Activated naive CD4-positive, alpha-beta T cell treated with anti-CD3 and anti-CD28 coated beads, Interleukin-2, amount 50 U/mL, for 16 hours (primary cell): ENCODE measurements at places on chromosomes 6 and 20.

- no peak for DNase-seq
Observed at GRCh38 chr6:22888163-22888752, 318.9 kb downstream of the HDGFL1 start.

- DNase-seq: no peak
Observed at GRCh38 chr20:19658137-19658536, 99.9 kb upstream of the RIN2 start.

GRCh38 chr6:13261464-13261994, 66.8 kb downstream of the TBC1D7 start:
- DNase-seq: no peak

DNA sequence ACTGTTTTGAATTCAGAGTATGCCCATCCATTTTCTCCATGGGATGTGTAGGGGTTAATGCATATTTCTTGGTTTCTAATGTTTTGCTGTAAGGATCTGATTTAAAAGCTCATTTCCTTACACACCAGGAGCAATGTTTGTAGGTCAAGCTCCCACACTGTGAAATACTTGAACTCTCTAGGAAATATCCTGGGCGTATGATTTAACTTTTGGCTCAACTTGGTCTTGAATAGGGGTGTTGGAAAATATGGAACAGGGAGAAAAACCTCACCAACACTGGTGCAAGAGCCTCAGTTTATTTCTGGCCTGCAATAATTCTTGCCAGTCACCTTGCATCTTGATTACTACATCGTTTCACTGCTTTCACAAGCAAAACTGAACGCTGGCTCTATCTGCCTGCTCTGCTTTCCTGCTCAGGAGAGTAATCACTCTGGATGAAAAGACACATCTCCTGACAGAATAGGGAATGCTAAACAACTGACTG, 25.1 kb upstream of the RFPL4B start:
- no peak for DNase-seq

GRCh38 chr6:80020381-80021120, 16.1 kb downstream of the TTK start:
- no peak for DNase-seq

GRCh38 chr20:9884666-9885065, 45.8 kb upstream of the PAK5 start:
- no peak for DNase-seq

GRCh38 chr20:39775110-39775509, 813.0 kb downstream of the DHX35 start:
- DNase-seq: no peak

GRCh38 chr6:142075516-142076101, 57.1 kb upstream of the GJE1 start:
- no peak for DNase-seq

GRCh38 chr6:148757944-148758480, 11.2 kb downstream of the UST start:
- no peak for DNase-seq

DNA sequence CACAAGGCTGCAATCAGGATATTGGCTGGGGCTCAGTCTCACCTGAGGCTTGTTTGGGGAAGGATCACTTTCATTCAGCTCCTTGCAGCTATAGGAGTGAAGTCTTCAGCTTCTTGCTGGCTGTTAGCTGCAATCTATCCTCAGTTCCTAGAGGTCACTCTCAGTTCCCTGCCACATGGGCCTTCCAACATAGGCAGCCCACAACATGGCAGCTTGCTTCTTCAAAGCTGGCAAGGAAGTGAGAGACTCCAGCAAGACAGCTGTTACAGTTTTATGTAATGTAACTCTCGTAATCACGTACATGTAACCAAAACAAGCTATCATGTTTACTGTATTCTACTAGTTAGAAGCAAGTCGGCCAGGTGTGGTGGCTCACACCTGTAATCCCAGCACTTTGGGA, 226.9 kb downstream of the CDC5L start:
- DNase-seq: no peak
